ENCODE measurements at places on chromosomes 1 and 21.

DNA sequence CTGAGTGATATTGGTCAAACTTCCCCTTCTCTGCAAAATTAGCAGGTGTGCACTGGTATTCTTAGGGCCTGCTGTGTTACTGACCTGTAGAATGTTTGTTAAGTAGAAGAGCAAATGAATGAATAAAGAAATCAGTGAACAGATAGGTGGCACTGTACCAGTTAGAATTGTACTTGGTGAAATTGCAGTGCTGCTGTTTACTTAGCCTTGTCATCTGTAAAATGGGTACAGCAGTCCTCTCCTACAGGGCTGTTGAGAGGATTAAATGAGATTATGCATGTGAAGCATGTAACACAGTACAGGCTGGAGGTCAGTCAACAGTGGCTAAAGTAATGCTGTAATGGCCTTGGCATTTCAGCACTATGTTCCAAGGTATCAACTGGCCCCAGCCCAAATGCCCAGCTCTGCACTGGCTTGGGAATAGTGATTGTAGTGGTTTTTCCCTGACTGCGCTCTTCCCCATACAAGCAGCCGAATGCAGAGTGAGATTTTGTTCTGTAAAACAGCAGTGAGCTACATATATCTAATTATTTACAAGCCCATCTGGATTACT is 10.5 kb downstream of the VANGL1 start:
- no peak for DNase-seq

- DNase-seq: no peak
Measured at GRCh38 chr1:230753191-230753585, 6.0 kb downstream of the CAPN9 start.

GRCh38 chr1:203065986-203066385 is 19.8 kb downstream of the MYOG start:
- no peak for DNase-seq

GRCh38 chr1:217133092-217133491 is 409.9 kb upstream of the ESRRG start:
- no peak for DNase-seq

GRCh38 chr1:81125672-81126071 is 675.1 kb upstream of the ADGRL2 start:
- DNase-seq: no peak

DNA sequence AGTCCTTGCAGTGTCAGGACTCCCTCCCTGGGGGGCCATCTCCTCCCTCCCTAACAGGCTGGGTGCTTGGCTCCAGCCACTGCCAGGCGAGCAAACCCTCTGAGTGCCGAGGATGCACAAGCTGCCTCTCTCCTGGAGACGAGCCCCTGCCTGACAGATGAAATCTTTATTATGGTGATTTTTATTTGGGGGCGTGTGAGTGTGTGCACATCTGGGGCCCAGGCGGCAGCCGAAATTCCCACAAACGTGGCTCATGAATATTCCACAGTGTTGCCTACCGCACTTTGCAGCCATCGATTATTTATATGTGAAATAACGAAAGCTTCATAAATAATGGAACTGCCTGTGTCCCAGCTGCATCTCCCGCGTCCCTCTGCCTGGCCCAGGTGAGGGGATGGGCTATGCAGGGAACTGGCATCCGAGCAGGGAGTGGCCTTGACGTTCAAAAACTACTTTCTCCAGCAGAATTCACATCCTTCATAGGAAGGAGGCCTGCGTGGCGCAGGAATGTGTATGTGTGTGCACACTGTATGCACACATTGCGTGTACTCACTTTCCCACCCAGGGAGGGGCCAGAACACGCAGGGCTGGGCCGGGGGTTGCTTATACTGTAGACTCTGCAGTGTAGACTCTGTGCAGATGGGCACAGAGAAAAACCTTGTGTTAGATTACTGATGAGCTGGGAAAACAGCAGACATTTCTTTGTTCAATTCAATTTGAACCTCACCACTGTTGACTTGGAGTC is 73.1 kb downstream of the UBIAD1 start:
- no peak for DNase-seq

DNA sequence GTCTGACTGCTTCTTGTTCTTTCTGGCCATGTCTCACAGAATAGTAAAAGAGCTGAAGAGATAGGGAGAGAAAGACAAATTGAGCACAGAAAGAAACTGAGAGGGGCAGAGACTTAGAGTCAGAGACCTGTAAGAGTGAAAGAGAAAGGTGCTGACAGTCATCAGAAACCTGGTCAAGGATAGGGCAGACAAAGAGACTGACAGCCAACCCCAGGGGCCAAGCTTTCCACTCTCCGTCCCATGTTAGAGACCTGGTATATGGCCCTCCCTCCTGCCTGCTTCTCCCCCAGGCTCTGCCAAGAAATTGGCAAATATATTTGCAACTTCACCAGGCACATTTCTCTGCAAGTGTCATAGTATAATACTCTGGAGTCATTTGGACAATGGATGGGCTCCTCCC is 64.6 kb downstream of the RHBG start:
- DNase-seq: no peak
